ENCODE measurements at places on chromosomes 12 and 14.
A peak's percentile ranks its signal among the peaks of the same experiment; 100 is the strongest.

GRCh38 chr12:112115259-112116045, 6.9 kb upstream of the NAA25 start:
- DNase-seq = no peak

- no peak for DNase-seq
Observed at GRCh38 chr12:3274664-3275063, 197.5 kb downstream of the TSPAN9 start.

DNA sequence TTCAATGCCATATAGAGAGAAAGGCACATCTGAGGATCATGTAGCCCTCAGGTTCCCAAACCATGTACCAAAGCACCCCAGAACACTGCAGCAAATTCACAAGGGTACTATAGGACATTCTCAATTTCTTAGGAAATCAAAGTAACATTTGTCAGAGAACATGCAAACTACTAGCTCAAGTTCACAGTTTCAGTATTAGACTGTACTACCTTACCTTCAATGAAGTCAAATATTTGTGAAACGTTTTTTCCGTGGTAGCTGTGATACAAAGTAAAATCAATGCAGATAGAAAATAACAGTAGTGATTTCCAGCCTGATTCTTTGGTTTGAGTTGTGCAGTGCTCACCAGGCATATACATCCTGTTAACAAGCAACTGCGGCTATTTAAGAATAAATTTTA, 197.1 kb downstream of the MED13L start:
- no peak for DNase-seq

- peak; percentile 27 for DNase-seq
Observed at GRCh38 chr14:88189417-88190191, 133.5 kb downstream of the KCNK10 start.

GRCh38 chr12:3257411-3257810, 180.2 kb downstream of the TSPAN9 start:
- no peak for DNase-seq

GRCh38 chr14:53461858-53462257, 308.7 kb upstream of the DDHD1 start:
- no peak for DNase-seq

GRCh38 chr12:17841496-17841895, 248.5 kb downstream of the RERGL start:
- DNase-seq = no peak

DNA sequence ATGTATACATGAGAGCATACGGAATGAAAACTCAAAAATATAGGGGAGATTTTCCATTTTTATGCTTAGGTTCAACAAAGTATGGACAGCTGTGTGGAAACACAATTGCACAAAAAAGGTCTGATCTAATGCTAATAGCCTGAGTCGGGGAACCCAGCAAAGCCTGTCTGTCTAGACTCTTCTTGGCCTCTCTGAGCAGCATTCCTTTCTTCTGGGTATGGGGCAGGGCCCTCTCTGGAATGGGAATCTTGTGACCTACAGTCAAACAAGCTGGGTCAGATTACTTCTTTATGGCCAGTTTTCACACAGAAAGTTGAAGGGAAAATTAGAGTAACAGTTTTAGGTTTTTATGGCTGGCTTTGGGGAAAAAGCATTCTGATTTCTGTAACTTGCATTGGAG, 534.0 kb upstream of the LMO3 start:
- DNase-seq = no peak

DNA sequence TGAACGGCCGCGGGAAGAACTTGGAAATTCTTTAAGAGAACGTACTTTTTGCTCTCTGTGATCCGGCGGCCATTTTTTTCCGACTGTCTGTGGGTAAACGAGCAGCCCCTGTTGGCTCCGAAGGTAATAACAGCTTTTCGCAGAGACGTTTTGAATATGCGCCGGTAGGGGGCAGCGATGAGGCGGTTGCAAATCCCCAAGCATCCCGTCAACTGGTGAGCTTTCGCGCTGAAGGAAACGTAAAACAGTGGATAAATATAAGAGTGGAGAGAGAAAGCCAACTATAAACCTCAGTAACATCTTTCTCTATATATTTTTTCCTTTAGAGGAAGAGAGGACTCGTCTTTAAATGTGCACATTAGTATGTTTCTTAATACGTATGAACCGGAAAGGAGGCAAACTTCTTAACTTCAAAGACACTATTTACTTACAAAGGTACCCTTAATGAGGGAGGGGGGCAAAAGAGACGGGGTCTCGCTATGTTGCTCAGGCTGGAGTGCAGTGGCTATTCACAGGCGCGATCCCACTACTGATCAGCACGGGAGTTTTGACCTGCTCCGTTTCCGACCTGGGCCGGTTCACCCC, 9.6 kb upstream of the NEMF start:
- peak; percentile 86 for DNase-seq

DNA sequence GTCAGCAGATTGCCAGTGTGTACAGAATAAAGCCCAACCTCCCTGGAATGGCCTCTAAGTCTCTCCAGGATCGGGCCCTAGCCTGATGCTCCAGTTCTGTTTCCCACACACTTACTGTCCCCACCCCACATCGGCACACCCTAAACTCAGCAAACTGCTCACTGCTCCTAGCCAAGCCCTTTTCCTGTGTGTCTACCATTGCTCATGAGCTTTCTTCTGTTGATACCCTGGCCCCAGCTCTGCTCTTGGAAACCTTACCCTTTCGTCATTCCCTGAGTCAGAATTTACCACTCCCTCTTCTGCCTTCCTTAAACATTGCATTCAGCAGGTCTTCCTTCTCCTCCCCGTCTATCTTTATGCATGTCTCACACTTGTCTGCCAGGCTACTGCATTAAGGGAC, 158.9 kb downstream of the TMX1 start:
- DNase-seq = no peak

GRCh38 chr12:88889326-88890110, 309.2 kb upstream of the KITLG start:
- no peak for DNase-seq

DNA sequence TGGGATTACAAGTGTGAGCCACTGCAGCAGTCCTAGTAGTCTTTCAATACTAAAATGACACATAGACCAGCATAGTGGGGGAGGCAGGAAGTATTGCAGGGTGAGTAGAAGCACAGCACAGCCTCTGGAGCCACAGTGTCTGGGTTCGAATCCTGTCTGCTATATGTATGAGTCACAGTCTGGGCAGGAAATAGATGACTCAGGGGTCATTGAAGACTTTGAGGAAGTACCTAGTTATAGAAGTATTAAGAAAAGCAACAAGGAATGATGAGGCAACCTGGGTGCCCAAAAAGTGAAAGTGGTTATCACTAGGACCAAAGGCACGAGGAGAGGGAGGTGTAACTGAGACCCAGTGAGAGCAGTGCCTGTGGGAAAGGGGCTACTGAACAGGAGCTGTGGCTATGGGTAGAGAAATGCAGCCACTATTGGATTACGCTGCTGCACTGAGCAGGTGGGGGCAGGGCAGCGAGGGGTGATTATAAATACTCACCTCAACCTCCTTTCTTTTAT, 124.0 kb downstream of the PDE3A start:
- DNase-seq = peak; percentile 6

DNA sequence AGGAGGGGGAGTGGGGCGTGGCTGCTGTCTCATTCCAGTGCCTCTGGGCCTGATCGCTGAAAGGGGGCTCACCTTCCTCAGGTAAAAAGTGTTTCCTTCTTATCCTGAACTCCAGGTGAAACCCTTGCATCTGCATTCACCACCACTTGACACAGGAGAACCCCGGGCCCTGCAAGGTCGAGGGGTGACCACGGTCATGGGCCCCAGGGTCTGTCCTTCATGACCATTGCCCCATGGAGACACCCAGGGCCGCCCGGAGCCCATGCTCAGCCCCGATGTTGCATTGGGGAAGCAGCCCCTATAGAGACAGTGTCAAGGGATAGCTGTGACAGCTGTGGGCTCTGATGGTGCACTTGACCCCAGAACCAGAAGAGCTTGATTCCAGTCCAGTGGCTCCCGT, 34.4 kb upstream of the DYNC1H1 start:
- no peak for DNase-seq

DNA sequence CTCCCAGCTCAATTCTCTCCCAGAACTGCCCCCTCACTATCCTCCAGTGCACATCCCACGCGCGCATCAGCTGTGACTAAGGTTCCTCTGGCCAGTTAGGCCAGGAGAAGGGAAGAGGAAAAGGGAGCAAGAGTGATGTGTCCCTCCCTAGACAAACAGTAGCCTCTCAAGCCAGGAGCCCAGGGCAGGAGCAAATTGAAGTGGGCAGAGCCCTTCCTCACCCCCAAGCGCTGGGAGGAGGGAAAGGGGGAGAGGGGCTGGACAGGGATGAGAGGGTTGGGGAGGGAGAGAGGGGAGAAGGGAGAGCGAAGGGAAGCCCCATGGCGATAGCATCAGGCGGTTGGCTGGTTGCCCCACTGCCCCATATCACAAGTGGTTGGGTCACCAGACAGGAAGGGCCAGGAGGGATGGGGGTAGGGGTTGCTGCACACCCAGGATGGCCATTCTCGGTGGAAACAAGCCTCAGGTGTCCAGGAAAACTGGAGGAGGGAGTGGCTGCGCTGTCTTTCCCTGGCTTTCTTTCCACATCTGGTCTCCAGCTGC, 1.1 kb downstream of the CD63 start:
- no peak for DNase-seq

- no peak for DNase-seq
Observed at GRCh38 chr12:49503674-49504180, 35.1 kb upstream of the KCNH3 start.

DNA sequence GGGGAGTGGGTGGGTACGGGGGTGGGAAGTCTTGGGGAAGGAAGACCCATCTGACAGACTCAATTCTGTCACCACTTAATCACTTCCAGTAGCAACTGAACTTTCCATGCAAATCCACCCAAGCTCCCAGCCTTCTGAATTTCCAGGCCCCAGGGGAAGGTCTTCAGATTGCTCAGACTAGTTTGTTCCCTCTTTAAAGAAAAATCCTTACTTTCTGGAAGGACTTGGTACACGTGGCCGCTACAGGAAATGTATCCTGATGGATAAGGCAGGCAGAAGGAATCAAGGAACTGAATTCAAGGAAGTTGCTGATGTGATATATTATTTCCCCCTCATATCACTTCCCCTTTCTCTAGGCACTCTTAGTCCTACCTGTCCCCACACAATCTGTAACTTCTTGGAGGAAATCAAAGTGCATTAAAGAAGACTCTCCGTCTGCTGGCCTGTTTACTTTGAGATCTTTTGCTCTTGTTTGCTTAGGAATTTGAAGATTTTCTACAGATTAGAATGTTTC, 6.4 kb downstream of the NFKBIA start:
- DNase-seq = no peak

- DNase-seq = no peak
Observed at GRCh38 chr12:104333692-104334255, 30.2 kb downstream of the EID3 start.

GRCh38 chr14:60753264-60754119, 18.9 kb downstream of the MNAT1 start:
- peak; percentile 81 for DNase-seq

DNA sequence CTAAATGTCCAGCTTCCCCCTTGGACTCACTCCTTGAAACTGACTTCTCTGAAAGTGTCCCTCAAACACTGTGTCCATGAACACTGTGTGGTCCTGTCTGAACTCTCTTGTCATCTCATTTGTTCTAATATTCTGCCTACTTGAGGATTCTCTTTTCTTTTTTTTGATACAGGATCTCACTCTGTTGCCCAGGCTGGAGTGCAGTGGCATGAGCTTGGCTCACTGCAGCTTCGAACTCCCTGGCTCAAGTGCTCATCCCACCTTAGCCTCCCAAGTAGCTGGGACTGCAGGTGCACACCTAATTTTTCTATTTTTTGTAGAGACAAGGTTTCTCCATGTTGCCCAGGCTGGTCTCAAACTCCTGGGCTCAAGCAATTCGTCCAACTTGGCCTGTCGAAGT, 4.9 kb upstream of the HEBP1 start:
- DNase-seq = no peak

GRCh38 chr14:63793376-63793775, 59.4 kb upstream of the SYNE2 start:
- DNase-seq = no peak

GRCh38 chr14:101719708-101720107, 41.8 kb upstream of the PPP2R5C start:
- DNase-seq = no peak

- DNase-seq = no peak
Observed at GRCh38 chr12:58046271-58046670, 104.9 kb downstream of the ATP23 start.

GRCh38 chr12:70246580-70246979, 3.3 kb downstream of the CNOT2 start:
- no peak for DNase-seq

- no peak for DNase-seq
Observed at GRCh38 chr12:53740130-53740491, 11.7 kb downstream of the CISTR start.

DNA sequence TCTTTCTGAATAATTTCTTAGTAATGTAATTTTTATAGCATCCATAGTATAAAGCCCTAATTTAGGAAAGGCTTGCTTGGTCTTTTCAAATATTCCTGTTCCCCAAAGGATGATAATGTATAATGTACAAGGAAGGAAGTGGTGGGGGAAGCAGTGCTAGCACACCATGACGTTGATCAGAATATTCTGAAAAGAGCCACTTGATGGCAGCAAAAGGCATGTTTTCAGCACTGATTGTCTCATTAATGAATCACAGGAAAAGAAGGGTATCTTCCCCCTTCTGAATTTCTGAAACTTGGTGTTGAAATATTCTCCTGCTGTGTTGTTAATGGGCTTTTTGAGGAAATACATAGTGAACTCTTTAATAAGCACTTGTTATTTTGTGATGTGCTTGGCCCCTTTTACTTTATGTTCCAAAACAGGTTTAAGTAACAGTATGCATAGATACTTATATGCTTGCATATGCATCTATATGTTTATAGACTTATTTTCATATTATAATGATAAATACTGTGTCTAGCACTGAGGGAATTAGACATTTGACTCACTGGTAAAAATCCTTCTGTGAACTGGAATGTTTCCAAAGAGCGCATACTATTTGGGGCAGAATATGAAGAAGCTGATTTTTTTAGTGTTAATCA, 122.0 kb downstream of the TMEM117 start:
- no peak for DNase-seq

DNA sequence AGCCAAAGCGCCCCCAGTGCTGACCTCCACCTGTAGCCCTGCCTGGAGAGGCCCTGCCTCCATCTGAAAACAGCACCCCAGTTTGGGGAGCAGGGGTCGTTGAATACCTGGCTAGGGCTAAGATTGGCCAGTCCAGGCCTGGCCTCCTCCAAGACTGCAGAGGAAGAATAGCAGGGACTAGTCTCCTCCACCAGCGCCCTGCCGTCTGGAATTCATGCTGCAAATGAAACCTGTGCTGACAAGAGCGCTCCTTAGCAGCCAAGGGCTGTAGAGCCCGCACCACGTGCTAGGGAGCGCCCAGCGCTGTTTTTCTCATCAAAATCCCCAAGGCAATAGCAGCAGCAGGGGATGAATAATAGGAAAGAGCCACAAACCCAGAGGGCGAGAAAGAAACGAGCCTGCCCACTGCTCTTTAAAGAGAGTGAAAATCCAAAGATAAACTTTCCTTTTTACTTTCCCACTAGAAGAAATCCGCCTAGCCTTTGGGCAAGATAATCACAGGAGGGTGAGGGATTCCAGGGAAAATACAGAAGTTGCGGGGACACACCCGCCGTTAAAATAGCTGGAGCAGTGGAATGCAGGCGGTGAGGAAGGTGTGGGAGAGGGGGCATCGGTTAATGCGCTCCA, 3.3 kb downstream of the COL2A1 start:
- DNase-seq = no peak

- no peak for DNase-seq
Observed at GRCh38 chr12:118694128-118694775, 287.1 kb upstream of the SRRM4 start.

Data from T-helper 2 cell treated with Interferon-gamma antibody and Interleukin-4, amounts not matched to agents 5 μg/mL and 100 μg/mL, for 36 hours (primary cell).